Thymus (tissue), 14 donors: ENCODE measurements at places on chromosomes 13 and 19. TPM values are rescaled to one million over a fixed set of nuclear protein-coding genes. Genes with fewer than 3 reads are reported as not detected.

OLFM4 gene
- 6.5 TPM for total RNA-seq

TMEM143 gene
- total RNA-seq, result 4.6 TPM

ONECUT3 gene
- total RNA-seq, result under 0.01 TPM

PINLYP gene
- 16.0 TPM for total RNA-seq

ZNF69 gene
- total RNA-seq, result 5.1 TPM

KLK2 gene
- under 0.01 TPM for total RNA-seq

KRTDAP gene
- total RNA-seq, result 7.9 TPM

SLITRK6 gene
- total RNA-seq, result 1.2 TPM

FUT6 gene
- total RNA-seq, result under 0.01 TPM
